ENCODE measurements at places on chromosomes 12 and 14.

GRCh38 chr12:77697126-77697525 lies 133.6 kb upstream of the NAV3 start:
- no peak for DNase-seq

DNA sequence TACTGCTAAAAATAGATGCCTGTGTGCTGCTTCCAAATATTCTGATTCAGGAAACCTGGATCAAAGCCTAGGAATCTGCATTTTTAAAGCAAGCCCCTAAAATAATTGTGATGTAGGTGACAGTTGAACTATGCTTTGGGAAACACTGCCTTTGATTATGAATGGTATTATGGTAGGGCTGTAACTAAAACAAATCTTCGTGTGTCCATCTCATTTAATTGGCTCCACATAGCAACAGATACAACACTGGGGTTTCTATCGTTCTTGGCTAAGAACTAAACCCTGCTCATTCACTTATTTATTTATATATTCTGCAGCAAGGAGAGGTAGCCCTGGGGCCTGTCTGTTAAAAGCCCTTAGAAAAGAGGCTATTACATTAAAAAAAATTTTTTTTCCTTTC lies 23.0 kb upstream of the ITGA5 start:
- no peak for DNase-seq

DNA sequence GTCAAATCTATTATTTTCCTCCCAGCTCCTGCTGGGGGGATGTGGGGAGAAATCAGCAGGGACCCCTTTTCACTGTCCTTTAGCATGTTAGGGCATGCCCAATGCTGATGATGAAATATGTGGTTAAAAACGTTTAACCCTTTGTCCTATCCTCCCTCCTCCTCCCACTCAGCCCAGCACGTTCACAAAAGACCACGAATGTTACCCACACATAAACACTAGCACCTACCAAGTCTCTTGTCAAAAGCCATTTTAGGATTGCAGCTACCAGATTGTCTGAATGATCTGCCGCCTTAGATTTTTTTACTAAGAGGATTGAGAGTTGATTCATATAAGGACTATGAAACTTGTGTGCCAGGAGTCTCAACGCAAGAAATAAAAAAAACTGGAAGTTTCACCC lies 70.4 kb downstream of the TBK1 start:
- peak; percentile 60 for DNase-seq

- DNase-seq, result peak; percentile 46
Observed at GRCh38 chr12:75471902-75472890, 8.4 kb upstream of the GLIPR1 start.

DNA sequence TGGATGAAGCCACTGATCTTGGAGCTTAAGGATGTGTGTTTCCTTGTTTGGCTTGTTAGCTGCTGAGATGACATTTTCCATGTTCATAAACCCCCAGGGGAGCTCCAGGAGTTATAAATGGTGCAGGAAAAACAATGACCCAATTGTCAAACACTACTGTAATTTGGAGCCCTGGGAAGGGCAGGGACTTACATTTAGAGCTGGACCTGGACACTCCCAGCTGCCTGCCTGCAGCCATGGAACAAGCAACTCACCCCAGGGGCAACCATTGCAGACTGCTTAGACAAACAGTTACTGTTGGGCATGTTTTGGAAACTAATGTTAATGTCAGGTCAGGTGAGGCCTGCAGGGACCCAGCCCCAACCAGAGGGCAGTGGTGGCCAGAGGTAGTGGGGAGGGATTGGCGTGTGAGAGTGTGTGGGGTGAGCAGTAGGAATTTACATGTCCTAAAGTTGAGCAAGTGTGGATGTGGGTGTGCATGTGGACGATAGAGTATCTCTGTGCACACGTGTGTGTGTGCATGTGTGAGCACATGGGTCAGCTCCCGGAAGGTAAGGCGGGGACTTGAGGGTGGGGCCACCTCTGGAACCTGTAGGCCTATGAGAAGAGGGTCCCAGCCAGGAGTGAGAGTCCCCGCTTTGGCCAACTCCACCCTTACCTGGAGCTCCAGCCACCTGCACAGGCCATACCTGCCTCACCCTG lies 86.4 kb upstream of the NOS1 start:
- DNase-seq, result no peak

GRCh38 chr12:53739214-53740129 lies 12.2 kb upstream of the CALCOCO1 start:
- peak; percentile 30 for DNase-seq

DNA sequence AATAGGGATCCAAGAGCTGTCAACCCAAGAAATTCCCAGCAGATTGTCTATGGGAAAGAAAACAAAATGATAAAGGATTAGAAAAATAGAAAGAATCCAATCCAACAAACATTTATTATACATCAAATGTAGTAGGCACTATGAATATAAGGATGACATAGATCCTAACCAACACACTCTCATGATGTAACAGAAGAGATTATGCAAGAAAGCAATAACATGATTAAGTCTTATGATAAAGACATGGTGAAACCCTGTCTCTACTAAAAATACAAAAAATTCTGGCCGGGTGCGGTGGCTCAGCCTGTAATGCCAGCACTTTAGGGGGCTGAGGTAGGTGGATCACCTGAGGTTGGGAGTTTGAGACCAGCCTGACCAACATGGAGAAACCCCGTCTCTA lies 2.7 kb downstream of the MED6 start:
- DNase-seq, result no peak

GRCh38 chr12:67650388-67651131 lies 2.0 kb downstream of the DYRK2 start:
- DNase-seq, result peak; percentile 26
